Type B pancreatic cell (in vitro differentiated cells): ENCODE measurements at places on chromosomes 11 and 22. TPM values are rescaled to one million over a fixed set of nuclear protein-coding genes. Genes with fewer than 3 reads are reported as not detected.
A peak's percentile ranks its signal among the peaks of the same experiment; 100 is the strongest.

Gene SDHAF2
- 41.7 and 49.8 TPM in 2 replicates for total RNA-seq

Gene ACR
- total RNA-seq, result 0.19 and 0.22 TPM in 2 replicates

- peaks cover 3% of the 10 kb centered on the region for H3K36me3 ChIP-seq
- H3K4me3 ChIP-seq, result no peak overlapping the region
- no peaks in the 10 kb centered on the region for H3K4me1 ChIP-seq
- no peak for DNase-seq
Observed at GRCh38 chr22:41900652-41901312, 14.1 kb downstream of the SHISA8 start.

- no peak overlapping the region for H3K27ac ChIP-seq
- DNase-seq, result no peak
- H3K4me1 ChIP-seq, result peaks cover 11% of the 10 kb centered on the region
- H3K4me3 ChIP-seq, result no peak overlapping the region
Observed at GRCh38 chr11:64716473-64717267, 6.3 kb downstream of the NRXN2 start.

DNA sequence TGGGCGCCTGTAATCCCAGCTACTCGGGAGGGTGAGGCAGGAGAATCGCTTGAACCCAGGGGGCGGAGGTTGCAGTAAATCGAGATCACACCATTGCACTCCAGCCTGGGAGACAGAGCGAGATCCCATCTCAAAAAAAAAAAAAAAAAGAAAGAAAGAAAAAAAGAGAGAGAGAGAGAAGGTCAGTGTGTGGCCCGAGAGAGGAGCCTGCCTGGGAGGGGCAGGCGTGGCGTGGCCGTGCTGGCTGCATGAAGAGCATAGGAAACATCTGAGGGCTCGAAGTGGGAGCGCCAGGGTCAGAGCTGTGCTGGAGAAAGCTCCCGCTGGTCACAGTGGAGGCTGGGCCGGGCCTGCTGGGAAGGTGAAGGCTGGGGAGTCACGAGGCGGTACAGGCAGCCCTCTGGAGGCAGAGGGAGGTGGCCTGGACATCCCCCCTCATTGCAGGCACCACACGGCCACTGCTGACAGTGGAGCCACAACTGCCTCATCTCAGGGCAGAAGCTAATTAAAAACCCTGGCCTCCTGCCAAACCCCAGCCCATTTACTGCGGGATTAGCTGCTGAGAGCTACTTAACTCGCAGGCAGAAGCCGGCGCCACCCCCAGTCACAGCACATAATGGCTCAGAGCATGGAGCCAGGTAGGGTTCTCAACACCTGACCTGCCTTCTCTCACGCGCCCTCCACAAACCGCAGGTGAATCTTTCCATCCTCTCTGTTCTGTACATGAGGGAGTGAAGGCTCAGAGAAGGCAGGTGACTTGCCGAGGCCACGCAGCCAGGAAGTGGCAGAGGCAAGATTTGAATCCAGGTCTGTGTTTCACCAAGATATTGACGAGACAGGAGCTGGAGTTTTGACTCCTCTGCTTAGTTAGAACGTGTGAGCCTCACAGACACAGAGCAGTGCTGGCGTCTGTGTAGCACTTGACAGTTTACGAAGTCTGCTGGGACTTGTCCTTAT lies 32.6 kb downstream of the NFAM1 start:
- no peak overlapping the region for H3K27ac ChIP-seq
- DNase-seq, result no peak
- H3K4me1 ChIP-seq, result peaks cover 8% of the 10 kb centered on the region
- H3K4me3 ChIP-seq, result no peak overlapping the region

GRCh38 chr22:42229455-42230149 lies 40.9 kb downstream of the TCF20 start:
- DNase-seq, result no peak
- H3K27ac ChIP-seq, result no peak overlapping the region

- no peak for DNase-seq
- H3K4me3 ChIP-seq, result no peak overlapping the region
- H3K4me1 ChIP-seq, result no peaks in the 10 kb centered on the region
- H3K27ac ChIP-seq, result no peak overlapping the region
Observed at GRCh38 chr11:130882138-130882551, 34.1 kb downstream of the SNX19 start.

Gene NAV2
- 34.3 and 54.2 TPM in 2 replicates for total RNA-seq

Gene KRTAP5-1
- total RNA-seq, result not detected in 2 replicates

DNA sequence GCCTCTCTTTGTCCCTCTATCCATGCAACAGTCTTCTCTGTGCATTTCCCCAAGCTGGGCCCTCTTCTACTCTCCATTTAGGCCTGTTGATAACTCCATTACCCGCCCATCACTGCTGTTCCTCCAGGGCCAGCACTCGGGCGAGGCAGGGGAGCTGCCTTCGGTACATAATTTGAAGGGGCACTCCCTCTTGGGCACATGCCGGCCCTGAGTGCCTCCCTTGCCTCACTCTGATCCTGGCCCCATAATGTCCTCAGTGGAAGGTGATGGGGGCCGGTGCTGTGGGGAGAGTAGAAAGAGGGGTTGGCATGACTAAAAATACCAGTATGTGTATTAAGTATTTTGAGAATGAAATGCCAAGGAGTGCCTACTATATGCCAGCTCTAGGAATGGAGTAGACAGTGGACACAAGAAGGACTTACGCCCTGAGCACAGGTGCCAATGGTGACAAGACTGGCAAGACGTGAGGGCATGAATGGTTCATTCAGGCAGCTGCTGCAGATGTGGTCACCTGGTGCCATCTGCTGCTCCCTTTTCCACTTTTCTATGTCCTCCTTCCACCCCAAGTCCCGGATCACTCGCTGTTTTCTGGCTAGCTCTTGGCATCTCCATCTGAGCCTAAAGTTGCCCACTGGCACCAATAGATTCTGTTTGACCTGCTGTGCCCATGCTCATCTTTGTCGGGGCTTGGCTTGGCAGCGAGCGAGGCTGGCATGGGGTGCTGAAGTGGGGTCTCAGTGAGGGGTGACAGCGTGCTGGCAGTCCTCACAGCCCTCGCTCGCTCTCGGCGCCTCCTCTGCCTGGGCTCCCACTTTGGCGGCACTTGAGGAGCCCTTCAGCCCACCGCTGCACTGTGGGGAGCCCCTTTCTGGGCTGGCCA lies 22.6 kb downstream of the TMEM218 start:
- H3K4me3 ChIP-seq, result no peak overlapping the region
- no peak overlapping the region for H3K27ac ChIP-seq
- H3K27me3 ChIP-seq, result peaks cover 6% of the 10 kb centered on the region
- peaks cover 8% of the 10 kb centered on the region for H3K36me3 ChIP-seq

GRCh38 chr22:49062155-49062801 lies 765.4 kb downstream of the BRD1 start:
- H3K27me3 ChIP-seq, result peaks cover 21% of the 10 kb centered on the region
- H3K4me1 ChIP-seq, result no peaks in the 10 kb centered on the region
- no peaks in the 10 kb centered on the region for H3K36me3 ChIP-seq
- no peak for DNase-seq
- H3K4me3 ChIP-seq, result no peak overlapping the region

DNA sequence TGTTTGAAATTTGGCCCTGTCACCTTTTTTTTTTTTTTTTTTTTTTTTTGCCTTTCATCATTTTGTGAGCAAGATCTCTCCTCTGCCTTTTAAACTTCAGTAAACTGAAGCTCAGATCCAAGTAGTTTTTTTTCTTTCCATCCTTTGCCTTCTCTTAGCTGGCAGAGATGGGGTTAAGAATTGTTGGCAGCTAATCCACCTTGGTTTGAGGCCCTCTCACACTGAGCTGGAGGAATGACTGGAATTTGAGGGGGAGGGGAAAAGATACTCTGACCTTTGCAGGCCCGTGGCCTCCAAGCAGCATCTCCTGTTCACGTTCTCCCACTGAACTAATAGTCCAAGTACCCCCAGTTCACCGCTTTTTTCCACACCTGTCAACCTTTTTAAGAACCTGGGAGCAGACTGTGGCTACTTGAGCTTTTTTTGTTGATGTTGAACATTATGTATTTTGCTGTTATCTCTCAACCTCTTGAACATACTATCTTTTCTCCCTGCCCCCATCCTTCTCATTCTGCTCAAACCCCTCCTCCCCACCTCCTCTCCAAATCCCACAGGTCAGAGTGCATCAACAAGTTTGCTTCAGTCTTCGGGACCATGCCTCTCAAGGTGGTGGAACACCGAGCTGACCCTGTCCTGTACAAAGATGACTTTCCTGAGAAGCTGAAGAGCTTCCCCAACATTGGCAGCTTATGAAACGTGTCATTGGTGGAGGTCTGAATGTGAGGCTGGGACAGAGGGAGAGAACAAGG lies 66.2 kb downstream of the ALX4 start:
- no peaks in the 10 kb centered on the region for H3K27me3 ChIP-seq
- peak overlapping the region; percentile 69 for H3K4me3 ChIP-seq
- H3K27ac ChIP-seq, result peak overlapping the region; percentile 68

- no peak overlapping the region for H3K27ac ChIP-seq
- H3K4me1 ChIP-seq, result peaks cover 6% of the 10 kb centered on the region
- DNase-seq, result no peak
Observed at GRCh38 chr11:21564833-21565682, 627.8 kb upstream of the ANO5 start.

DNA sequence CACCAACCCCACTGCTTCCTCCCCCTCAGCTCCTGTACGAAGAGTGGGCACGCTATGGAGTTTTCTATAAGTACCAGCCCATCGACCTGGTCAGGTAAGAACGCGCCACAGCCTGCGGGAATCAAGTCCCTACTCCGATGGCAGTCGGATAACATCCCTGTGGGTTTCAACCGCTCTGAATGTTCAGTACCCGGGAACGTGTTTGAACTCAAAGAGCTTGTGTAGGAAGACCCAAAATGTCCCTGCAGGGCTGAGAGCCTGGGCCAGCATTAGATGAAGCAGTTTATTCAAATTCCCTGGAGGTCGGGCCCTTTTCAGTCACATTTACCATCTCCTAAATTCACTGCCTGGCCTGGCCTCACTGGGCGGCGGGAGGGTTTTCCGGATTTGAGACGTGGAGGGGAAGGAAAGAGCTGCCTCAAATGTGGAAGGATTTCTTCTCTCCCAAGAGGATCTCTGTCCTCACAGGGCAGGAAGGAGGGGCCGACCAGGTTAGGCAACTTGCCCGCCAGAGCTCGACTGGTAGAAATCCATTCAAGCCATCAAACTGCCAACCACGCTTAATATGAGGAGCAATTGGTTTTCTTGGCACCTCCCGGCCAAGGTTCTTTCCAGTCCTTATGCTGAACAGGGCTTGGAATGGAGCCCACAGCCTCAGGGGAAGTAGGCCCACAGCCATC lies 46.3 kb downstream of the ANO1 start:
- peaks cover 25% of the 10 kb centered on the region for H3K27me3 ChIP-seq
- H3K27ac ChIP-seq, result peak overlapping the region; percentile 42
- no peak overlapping the region for H3K4me3 ChIP-seq
- H3K4me1 ChIP-seq, result peaks cover 20% of the 10 kb centered on the region
- H3K36me3 ChIP-seq, result no peaks in the 10 kb centered on the region

- DNase-seq, result no peak
- peak overlapping the region; percentile 35 for H3K27ac ChIP-seq
- no peak overlapping the region for H3K4me3 ChIP-seq
- no peaks in the 10 kb centered on the region for H3K4me1 ChIP-seq
Observed at GRCh38 chr11:30203850-30204249, 27.0 kb upstream of the FSHB start.

GRCh38 chr11:134754521-134755198 lies 342.6 kb upstream of the B3GAT1 start:
- DNase-seq, result peak; percentile 61
- no peaks in the 10 kb centered on the region for H3K4me1 ChIP-seq

GRCh38 chr11:124839128-124839971 lies 25.9 kb upstream of the ROBO3 start:
- no peak for DNase-seq
- peaks cover 68% of the 10 kb centered on the region for H3K27me3 ChIP-seq
- no peak overlapping the region for H3K27ac ChIP-seq
- H3K36me3 ChIP-seq, result no peaks in the 10 kb centered on the region

Gene PLA2G3
- total RNA-seq, result 0.14 and 0.75 TPM in 2 replicates

- no peak overlapping the region for H3K4me3 ChIP-seq
- no peak overlapping the region for H3K27ac ChIP-seq
- no peaks in the 10 kb centered on the region for H3K36me3 ChIP-seq
- no peaks in the 10 kb centered on the region for H3K27me3 ChIP-seq
Observed at GRCh38 chr11:110909336-110909735, 197.1 kb upstream of the ARHGAP20 start.

Gene TRPM5
- 0.21 and 0.46 TPM in 2 replicates for total RNA-seq
